SK-N-SH (cell line): ENCODE measurements at places on chromosomes 2 and 18. TPM values are rescaled to one million over a fixed set of nuclear protein-coding genes. Genes with fewer than 3 reads are reported as not detected.

- H3K4me1 ChIP-seq, result no peaks in the 10 kb centered on the region
- H3K27ac ChIP-seq, result no peak overlapping the region
Measured at GRCh38 chr2:225452677-225453076, 53.2 kb downstream of the NYAP2 start.

- H3K27ac ChIP-seq, result no peak overlapping the region
- H3K4me3 ChIP-seq, result no peak overlapping the region
- DNase-seq, result no peak
- H3K4me1 ChIP-seq, result no peaks in the 10 kb centered on the region
- H3K27me3 ChIP-seq, result no peaks in the 10 kb centered on the region
Measured at GRCh38 chr2:197614532-197614931, 60.9 kb downstream of the RFTN2 start.

DNA sequence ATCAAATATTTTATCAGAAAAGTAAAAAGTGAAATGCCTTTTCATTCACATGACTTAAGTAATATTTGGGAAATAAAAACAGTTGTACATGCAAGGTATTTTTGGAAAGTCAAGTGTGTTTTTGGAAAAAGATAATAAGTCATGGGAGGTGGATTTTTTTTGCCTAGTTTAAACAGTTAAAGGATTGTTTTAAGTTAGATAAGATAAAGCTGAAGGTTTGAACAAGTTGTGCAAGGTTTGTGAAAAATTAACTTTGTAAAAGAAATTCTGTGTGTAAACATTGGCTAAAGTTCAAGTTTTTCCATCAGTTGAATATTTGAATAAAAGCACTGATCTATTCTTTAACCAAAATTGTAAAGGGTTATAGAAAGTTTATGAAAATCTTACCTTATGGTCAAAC, 207.9 kb upstream of the RGPD4 start:
- H3K27ac ChIP-seq, result no peak overlapping the region
- H3K27me3 ChIP-seq, result no peaks in the 10 kb centered on the region
- no peak overlapping the region for H3K4me3 ChIP-seq
- no peaks in the 10 kb centered on the region for H3K4me1 ChIP-seq
- DNase-seq, result no peak

DNA sequence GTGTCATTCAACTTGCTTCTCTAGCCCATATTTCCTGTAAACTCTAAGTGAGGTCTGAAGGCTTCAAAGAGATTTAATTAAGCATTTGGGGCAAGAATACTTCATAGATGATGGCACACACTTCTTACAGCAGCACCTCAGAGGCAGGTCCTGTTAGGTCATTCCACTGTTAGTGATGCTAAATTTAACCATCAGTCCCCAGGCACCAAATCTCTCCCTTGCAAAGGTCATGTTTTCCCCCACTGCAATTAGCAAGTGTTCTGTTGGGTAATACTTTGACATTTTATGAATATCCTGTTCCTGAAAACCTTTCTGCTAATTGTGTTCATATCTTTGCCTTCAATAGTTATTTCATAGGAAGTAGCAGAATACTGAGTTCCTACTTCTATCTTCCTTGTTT, 117.0 kb downstream of the STK39 start:
- peaks cover 24% of the 10 kb centered on the region for H3K36me3 ChIP-seq
- no peaks in the 10 kb centered on the region for H3K27me3 ChIP-seq
- DNase-seq, result no peak
- H3K4me1 ChIP-seq, result peaks cover 4% of the 10 kb centered on the region
- no peak overlapping the region for H3K4me3 ChIP-seq

DNA sequence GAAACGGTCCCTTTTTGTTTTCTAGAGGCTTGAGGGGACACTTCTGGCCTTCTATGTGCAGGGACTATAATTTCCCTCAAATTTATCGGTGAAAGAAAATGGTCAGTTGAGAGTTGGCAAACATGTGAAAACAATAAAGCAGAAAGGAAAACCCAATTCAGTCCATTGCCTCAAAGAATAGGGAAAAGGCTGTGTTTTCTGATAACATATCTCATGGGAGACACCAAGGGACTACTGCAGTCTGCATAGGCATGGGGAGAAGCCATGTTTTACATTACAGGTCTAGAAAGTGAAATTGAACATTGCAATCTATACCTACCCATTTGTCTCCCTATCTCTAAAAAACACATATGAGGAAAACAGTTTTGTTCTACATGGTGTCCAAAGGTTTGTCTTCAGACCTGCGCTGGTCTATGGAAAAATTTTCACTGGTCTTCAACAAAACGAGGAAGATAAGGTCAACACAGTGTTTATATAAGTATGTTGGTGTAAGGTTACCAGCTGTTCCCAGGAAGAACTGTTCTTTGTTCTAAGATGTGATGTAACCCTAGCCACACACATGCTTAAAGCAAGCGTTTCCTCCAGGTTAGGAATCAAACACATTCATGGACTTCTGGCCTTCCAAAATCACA, 179.7 kb downstream of the MREG start:
- no peak overlapping the region for H3K27ac ChIP-seq
- H3K4me1 ChIP-seq, result no peaks in the 10 kb centered on the region
- no peaks in the 10 kb centered on the region for H3K36me3 ChIP-seq
- no peak for DNase-seq

GRCh38 chr2:217336694-217337093, 476.8 kb upstream of the TNP1 start:
- H3K27me3 ChIP-seq, result no peaks in the 10 kb centered on the region
- H3K4me3 ChIP-seq, result no peak overlapping the region
- no peaks in the 10 kb centered on the region; the same call in 1 of the 2 replicates for H3K4me1 ChIP-seq
- H3K36me3 ChIP-seq, result no peaks in the 10 kb centered on the region
- H3K27ac ChIP-seq, result no peak overlapping the region
- no peak for DNase-seq

DNA sequence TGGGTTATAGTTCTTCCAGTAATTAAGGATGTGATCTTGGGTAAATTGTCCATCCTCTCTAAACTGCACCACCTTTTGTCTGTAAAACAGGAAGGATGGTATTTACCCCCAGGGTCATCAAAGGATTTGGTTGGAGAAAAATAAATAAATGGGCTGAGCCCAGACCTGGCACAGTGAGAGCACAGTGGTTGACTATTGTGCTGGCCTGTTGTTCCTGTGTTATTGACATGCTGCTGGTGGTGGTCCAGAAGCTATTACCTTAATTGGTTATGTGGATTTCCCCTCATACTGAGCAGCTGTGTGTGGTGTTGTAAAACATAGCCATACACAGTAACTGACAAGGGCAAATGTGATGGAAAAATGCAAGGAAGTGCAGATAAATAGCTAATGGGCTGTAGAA, 746 bp upstream of the IL37 start:
- H3K4me1 ChIP-seq, result no peaks in the 10 kb centered on the region
- H3K27me3 ChIP-seq, result peaks cover 18% of the 10 kb centered on the region; the same call in 1 of the 2 replicates
- no peaks in the 10 kb centered on the region for H3K36me3 ChIP-seq
- H3K27ac ChIP-seq, result no peak overlapping the region
- H3K4me3 ChIP-seq, result no peak overlapping the region

GRCh38 chr2:170813611-170814532, 2.8 kb upstream of the GAD1 start:
- no peak for DNase-seq
- peaks cover 19% of the 10 kb centered on the region; the same call in 1 of the 2 replicates for H3K4me1 ChIP-seq

GRCh38 chr2:159290289-159290907, 3.9 kb upstream of the WDSUB1 start:
- H3K4me3 ChIP-seq, result no peak overlapping the region

- H3K4me3 ChIP-seq, result no peak overlapping the region
- peaks cover 56% of the 10 kb centered on the region for H3K4me1 ChIP-seq
- H3K27ac ChIP-seq, result no peak overlapping the region
- no peaks in the 10 kb centered on the region for H3K27me3 ChIP-seq
- no peak for DNase-seq
Measured at GRCh38 chr2:120779781-120780283, 44.2 kb downstream of the GLI2 start.

- H3K4me1 ChIP-seq, result no peaks in the 10 kb centered on the region
- no peaks in the 10 kb centered on the region; the same call in 1 of the 2 replicates for H3K27me3 ChIP-seq
- no peak overlapping the region for H3K4me3 ChIP-seq
- no peak for DNase-seq
Measured at GRCh38 chr2:233185330-233185729, 66.1 kb upstream of the ATG16L1 start.

GRCh38 chr2:156333274-156333950, 891 bp upstream of the NR4A2 start:
- peaks cover 37% of the 10 kb centered on the region for H3K27me3 ChIP-seq
- H3K27ac ChIP-seq, result peak overlapping the region; percentile 93
- peak overlapping the region; percentile 60 for H3K4me3 ChIP-seq
- peaks cover 6% of the 10 kb centered on the region; the same call in 1 of the 2 replicates for H3K4me1 ChIP-seq
- peaks cover 3% of the 10 kb centered on the region for H3K36me3 ChIP-seq
- DNase-seq, result no peak

GRCh38 chr18:68847219-68847837, 49.4 kb downstream of the CCDC102B start:
- peaks cover 7% of the 10 kb centered on the region; the same call in 1 of the 2 replicates for H3K4me1 ChIP-seq
- no peak for DNase-seq
- no peak overlapping the region; the same call in 1 of the 2 replicates for H3K4me3 ChIP-seq

- H3K4me3 ChIP-seq, result no peak overlapping the region
- H3K4me1 ChIP-seq, result no peaks in the 10 kb centered on the region; the same call in 1 of the 2 replicates
- no peak for DNase-seq
- H3K27me3 ChIP-seq, result no peaks in the 10 kb centered on the region
Measured at GRCh38 chr2:106058469-106059137, 135.5 kb downstream of the UXS1 start.

GRCh38 chr2:41736105-41736567, 311.7 kb upstream of the PKDCC start:
- H3K4me3 ChIP-seq, result no peak overlapping the region
- H3K36me3 ChIP-seq, result no peaks in the 10 kb centered on the region
- no peaks in the 10 kb centered on the region for H3K27me3 ChIP-seq

GRCh38 chr2:142033393-142033792, 97.4 kb downstream of the LRP1B start:
- DNase-seq, result no peak
- H3K4me3 ChIP-seq, result no peak overlapping the region
- no peaks in the 10 kb centered on the region for H3K36me3 ChIP-seq
- H3K27ac ChIP-seq, result no peak overlapping the region

DNA sequence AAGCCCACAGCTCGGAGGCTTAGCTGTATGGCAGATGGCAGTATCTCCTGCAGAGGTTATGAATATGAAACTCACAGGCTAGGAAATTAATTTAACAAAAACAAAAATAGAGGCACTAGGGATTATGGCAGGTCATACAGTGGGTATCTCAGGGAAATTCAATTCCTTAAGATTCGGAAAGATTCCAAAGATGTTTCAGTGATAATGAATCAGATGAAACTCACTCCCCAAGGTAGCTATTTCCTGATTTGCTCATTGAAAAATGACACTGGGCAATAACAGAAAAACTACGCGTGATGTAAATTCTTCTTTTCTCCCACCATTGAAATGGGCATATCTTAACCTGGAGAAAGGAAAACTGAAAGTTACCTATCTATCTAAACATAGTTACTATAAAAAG, 414.1 kb downstream of the STK39 start:
- H3K27me3 ChIP-seq, result no peaks in the 10 kb centered on the region
- DNase-seq, result no peak
- H3K4me1 ChIP-seq, result no peaks in the 10 kb centered on the region
- H3K36me3 ChIP-seq, result no peaks in the 10 kb centered on the region

DNA sequence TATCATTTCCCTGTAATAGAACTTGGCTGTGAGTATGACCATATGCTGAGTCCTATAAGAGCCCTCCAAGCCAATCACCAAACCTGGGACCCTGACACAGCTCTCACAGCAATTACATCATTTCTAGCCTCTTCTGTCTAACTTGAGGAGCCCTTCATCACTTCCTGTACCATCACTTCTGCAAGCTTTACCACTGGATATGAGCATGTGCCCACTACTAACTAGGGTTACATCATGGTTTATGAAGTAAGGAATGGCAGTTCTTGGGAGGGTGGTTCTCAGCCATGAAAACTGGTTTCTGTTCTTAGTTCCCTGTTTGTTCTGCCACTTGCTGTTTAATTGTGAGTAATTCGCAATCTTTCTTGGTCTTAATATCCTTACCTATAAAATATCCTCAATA, 31.0 kb upstream of the EPB41L3 start:
- no peaks in the 10 kb centered on the region for H3K36me3 ChIP-seq
- H3K4me3 ChIP-seq, result no peak overlapping the region
- DNase-seq, result no peak
- H3K4me1 ChIP-seq, result no peaks in the 10 kb centered on the region
- no peaks in the 10 kb centered on the region for H3K27me3 ChIP-seq

- H3K27me3 ChIP-seq, result no peaks in the 10 kb centered on the region
- no peak overlapping the region for H3K27ac ChIP-seq
- no peak overlapping the region for H3K4me3 ChIP-seq
- no peak for DNase-seq
- H3K4me1 ChIP-seq, result no peaks in the 10 kb centered on the region
Measured at GRCh38 chr2:81078102-81078501, 773.5 kb upstream of the LRRTM1 start.

- DNase-seq, result no peak
- H3K4me3 ChIP-seq, result no peak overlapping the region
- no peaks in the 10 kb centered on the region for H3K27me3 ChIP-seq
- no peaks in the 10 kb centered on the region for H3K36me3 ChIP-seq
Measured at GRCh38 chr2:3602553-3603339, 7.8 kb downstream of the COLEC11 start.

DNA sequence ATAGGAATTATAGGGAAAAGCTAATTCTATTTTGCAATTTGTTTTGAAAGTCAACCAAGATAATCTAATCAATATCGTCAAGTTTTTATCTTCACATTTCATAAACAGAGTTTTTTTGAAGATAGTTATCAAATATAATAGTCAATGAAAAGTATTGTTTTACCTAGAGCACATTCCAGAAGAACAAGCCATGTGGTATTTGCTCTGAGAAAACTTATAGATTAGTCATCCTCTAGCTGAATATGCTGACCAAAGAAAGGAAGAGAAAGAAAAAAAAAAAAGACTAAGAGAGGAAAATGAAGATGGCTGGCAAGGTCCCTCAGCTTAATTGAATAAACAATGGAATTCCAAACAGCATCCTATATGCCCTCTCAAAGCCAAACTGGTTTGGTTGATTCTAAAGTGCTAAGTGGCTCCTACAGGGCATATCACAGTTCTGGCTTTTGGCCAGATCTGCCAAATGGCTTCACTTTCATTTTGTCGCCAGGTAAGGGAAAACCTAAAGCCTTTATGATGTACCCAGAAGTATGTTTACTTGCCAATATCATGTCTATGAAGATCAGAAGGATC, 132.6 kb downstream of the VWC2L start:
- H3K27ac ChIP-seq, result peak overlapping the region; percentile 41
- no peak overlapping the region for H3K4me3 ChIP-seq
- H3K27me3 ChIP-seq, result no peaks in the 10 kb centered on the region
- DNase-seq, result no peak

GRCh38 chr2:26685989-26686839, 6.3 kb upstream of the KCNK3 start:
- no peak overlapping the region for H3K4me3 ChIP-seq
- peaks cover 60% of the 10 kb centered on the region for H3K27me3 ChIP-seq
- no peaks in the 10 kb centered on the region for H3K4me1 ChIP-seq
- no peaks in the 10 kb centered on the region for H3K36me3 ChIP-seq

Gene NLRC4
- 0.02 TPM in 1 of 2 replicates, not detected in the other for polyA plus RNA-seq

Gene INHBB
- 0.03 TPM in 1 of 2 replicates, not detected in the other for polyA plus RNA-seq

Gene CDH20
- 1.1 TPM in 2 replicates for polyA plus RNA-seq

Gene CD226
- polyA plus RNA-seq, result 0.31 and 0.56 TPM in 2 replicates

Gene GPAT2
- polyA plus RNA-seq, result not detected in 2 replicates

Gene USP14
- 22.0 and 22.7 TPM in 2 replicates for polyA plus RNA-seq
